ENCODE measurements at places on chromosomes 7 and 10.

DNA sequence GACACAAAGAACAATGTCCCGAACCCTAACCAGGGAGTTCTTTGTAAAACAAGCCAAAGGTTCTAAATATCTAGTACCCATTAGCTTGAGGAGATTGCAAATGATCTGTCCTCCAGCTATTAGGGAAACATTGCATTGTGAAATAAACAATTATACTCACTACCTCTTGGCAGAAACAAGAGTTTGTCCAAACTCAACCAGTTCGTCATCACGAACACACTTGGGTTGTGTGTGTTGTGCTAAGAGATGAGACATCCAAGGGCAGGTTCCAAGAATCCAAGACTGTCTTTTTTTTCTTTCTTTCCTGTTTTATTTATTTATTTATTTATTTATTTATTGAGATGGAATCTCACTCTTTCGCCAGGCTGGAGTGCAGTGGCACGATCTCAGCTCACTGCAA is 793.1 kb upstream of the AUTS2 start:
- DNase-seq = no peak

DNA sequence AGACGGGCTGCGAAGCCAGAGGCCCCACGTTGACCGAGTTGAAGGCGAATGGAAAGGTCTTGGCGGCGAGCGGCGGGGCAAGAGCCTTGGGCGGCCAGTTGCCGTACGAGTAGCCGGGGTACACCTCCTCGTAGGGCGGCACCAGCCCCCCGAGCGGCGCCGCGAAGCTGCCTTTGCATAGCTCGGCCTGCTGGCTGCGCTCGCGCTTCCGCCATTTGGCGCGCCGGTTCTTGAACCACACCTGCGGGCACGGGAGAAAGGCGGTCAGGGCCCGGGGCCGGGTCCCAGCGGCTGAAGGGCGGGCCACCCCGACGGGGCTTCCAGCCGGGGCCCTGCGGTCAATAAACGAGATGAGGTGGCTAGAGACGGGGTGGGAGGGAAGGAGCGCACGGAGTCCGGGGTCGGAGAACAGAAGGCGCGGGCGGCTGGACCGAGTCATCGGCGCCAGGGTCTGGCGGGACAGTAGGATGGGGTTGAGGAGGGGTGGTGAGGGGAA is 4.8 kb downstream of the ELOVL3 start:
- peak; percentile 58 for DNase-seq

DNA sequence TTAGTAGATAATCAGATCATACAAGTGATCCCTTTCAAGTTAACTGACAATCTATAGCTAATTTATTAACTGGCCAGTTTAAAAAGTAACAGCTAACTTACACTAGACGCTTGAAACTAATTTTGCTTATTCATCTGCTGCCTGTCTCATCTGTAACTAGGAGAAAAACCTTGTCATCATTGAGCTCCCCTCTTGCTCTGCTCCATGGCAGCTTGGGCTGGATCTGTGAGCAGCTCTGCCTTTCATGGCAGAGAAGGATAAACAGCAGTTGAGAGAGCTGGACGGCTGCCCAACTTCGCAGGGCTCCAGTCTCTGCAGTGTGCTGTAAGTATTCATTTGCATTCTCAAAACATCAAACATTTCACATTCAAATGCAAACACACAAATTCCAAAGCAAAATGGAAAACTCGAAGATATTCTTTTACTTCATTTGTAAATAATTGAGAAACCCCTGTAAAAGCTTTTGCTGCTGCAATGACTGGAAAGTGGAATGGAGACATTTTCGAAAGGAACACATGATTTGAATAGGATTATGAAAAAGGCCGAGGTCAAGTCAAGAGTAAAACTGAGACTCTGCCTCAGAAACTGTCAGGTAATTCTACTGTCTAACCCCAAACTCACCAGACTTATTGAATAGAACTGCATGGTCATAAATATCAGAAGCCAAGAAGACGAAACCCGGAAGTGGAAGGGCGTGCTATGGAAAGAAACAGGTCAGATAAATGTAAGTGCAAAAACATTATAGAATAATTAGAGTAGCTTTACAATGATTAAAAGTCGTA is 17.6 kb downstream of the SLC35B4 start:
- DNase-seq = no peak

GRCh38 chr7:30852308-30852684 is 59.4 kb upstream of the AQP1 start:
- DNase-seq = no peak

GRCh38 chr7:135884495-135885232 is 92.5 kb downstream of the MTPN start:
- no peak for DNase-seq

DNA sequence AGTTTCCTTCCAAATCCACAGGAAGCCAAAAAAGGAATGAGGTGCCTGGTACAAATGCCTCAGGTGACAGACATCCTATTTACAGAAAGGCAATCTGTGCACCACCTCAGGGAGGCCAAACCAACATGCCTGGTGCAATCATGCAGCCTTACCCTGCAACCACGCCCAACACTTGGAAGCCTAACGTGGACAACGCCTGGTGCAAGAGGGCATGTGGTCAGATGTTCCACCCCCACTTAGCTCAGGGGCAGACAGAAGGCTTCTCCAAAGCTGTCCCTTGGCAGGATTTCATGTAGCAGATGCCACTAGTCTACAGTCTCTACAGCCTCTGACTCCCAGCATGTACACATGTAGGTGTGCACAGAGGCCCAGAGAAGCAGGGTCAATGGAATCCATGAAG is 89.5 kb downstream of the KCNMA1 start:
- DNase-seq = no peak

- no peak for DNase-seq
Measured at GRCh38 chr7:82017334-82017943, 247.6 kb upstream of the HGF start.

DNA sequence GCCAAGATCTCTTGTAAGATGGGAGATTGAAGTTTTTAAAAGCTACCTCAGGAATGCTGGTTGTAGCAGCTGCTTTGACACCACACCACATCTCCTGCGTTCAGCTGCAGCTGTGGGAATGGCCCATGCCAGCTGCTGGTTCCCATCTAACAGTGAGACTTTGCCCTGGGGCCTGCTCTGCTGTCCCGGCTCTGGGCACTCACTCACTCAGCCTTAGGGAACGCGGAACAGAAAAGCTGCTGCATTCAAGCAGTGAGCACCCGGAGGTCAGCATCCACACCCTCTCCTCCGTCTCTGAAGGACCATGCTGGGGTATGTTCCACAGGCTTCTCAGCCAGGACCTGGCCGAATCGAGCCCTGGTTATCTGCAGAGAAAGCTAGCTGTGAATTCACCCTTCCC is 197.1 kb upstream of the CXCL12 start:
- DNase-seq = no peak

DNA sequence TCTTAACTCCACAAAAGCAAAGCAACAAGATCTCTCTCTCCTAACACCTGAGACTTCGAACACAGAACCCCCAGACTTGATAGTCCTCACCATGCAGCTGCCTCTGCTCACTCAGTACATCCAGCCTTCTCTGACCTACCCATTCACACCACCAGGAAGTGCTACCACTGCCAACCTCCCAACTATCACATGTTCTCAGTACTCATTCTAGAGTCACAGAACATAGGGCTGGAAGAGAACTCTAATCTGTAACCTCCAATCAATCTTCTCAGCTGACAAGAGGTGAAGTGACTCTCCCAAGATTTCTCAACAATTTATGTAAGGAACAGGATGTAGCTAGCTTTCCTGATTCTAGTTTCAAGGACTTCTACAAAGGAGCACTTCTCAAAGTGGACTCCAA is 3.8 kb downstream of the NUDCD3 start:
- no peak for DNase-seq

- DNase-seq = no peak
Measured at GRCh38 chr10:119786117-119786769, 60.4 kb downstream of the INPP5F start.

DNA sequence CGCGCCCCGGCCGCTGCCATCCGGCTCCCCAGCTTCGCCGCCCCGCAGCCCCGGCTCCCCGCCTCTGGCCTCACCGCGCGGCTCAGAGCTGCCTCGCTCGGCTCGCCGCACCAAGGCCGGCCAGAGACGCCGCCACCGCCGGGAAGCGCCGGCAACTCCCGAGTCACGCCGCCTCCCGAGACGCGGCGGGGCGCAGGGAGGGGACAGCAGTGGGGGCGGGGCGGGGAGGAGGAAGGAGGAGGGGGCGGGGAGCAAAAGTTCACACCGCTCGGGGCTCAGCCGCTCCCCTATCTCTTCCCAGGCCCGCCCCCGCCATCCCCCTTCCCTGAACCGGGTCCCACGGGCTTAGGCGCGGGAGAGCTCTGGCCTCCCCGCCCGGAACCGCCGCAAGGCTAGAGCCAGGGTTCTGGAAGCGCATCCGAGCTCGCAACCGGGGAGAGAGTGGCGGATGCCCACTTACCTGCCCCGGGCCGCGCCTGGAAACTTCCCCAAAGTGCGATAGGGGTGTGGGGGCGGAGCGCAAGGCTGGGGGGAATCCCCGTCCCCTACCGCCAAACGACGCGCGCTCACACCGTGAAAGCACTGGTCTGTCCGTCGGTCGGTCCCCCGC is 1.0 kb downstream of the CHST15 start:
- DNase-seq = peak; percentile 74

DNA sequence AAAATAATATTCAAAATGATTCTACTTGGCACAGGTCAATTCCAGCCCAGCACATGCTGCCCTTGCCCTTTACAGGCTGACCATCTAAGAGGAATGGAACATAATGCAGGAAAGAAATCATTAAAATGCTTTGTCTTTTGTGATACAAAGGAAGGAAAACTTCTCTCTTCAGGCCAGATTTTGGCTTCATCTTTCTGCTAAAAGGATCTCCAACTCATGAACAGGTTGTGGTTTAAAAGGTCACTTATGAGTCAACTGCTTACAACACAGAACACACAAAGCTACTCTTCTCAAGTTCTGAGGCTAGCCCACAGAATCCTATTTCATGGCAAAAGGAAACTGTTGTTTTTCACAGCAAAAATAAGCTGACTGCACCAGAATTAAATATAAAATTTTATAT is 197.1 kb downstream of the DOCK4 start:
- no peak for DNase-seq

- no peak for DNase-seq
Measured at GRCh38 chr7:17236603-17237002, 61.8 kb upstream of the AHR start.

GRCh38 chr7:99739699-99740572 is 4.9 kb upstream of the CYP3A7 start:
- no peak for DNase-seq

Data from GM10248 (cell line).